ENCODE measurements at places on chromosomes 4 and X.

- no peaks in the 10 kb centered on the region for H3K27me3 ChIP-seq
- H3K4me3 ChIP-seq: no peak overlapping the region
Observed at GRCh38 chrX:48714573-48714972, 18.0 kb downstream of the SUV39H1 start.

- no peak for DNase-seq
- no peak overlapping the region for H3K27ac ChIP-seq
- H3K4me1 ChIP-seq: peaks cover 10% of the 10 kb centered on the region
Observed at GRCh38 chr4:74202062-74202586, 44.2 kb downstream of the MTHFD2L start.

GRCh38 chr4:10629394-10629793, 55.2 kb downstream of the CLNK start:
- DNase-seq: no peak
- no peak overlapping the region for H3K27ac ChIP-seq
- no peaks in the 10 kb centered on the region for H3K27me3 ChIP-seq
- H3K4me3 ChIP-seq: no peak overlapping the region
- H3K36me3 ChIP-seq: no peaks in the 10 kb centered on the region

GRCh38 chr4:186570193-186570996, 15.0 kb upstream of the MTNR1A start:
- H3K27me3 ChIP-seq: no peaks in the 10 kb centered on the region
- no peak overlapping the region for H3K27ac ChIP-seq
- no peaks in the 10 kb centered on the region for H3K4me1 ChIP-seq
- DNase-seq: no peak

- no peak for DNase-seq
- H3K27ac ChIP-seq: no peak overlapping the region
- no peak overlapping the region for H3K4me3 ChIP-seq
- H3K27me3 ChIP-seq: no peaks in the 10 kb centered on the region
- no peaks in the 10 kb centered on the region for H3K36me3 ChIP-seq
Observed at GRCh38 chr4:144518181-144518895, 127.6 kb upstream of the HHIP start.

Measured in SJCRH30 (cell line).